ENCODE measurements at places on chromosomes 11 and 22.

GRCh38 chr11:120126620-120127019, 11.3 kb downstream of the TRIM29 start:
- no peak for DNase-seq

GRCh38 chr22:45881524-45881875, 95.5 kb downstream of the WNT7B start:
- no peak for DNase-seq

DNA sequence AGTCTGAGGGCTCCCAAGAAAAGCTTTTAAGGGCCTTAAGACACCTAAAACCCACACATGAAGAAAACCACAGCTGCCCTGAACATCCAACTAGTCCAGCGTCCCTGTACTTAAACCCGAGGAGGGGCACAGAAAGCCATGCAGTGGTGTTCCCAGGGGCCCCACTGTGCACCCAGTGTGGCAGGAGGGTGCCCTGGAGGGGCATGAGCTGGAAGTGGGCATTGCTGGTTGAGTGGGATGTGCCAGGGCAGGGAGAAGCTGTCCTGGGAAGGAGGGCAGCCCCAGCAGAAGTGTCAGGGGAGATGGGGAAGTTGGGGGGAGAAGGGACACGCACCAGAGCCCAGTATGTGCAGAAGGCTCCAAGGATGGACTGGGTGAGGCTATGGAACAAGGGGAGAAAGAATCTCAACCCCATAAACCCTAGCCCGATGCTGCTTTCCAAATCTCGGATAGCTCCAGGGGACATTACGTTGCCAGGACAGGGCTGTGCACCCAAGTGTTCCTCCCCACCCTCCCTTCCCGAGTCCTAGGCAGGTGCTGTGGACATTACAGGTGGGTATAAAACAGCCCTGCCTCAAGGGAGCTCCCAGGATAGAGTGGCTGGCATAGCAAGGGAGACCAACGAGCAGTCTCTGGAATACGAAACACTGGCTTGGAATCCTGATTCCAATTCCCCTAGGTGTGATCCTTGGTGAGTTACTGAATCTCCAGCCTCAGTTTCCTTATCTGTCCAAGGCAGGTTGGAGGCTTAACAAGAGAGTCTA, 44.2 kb downstream of the SHANK2 start:
- DNase-seq = no peak

DNA sequence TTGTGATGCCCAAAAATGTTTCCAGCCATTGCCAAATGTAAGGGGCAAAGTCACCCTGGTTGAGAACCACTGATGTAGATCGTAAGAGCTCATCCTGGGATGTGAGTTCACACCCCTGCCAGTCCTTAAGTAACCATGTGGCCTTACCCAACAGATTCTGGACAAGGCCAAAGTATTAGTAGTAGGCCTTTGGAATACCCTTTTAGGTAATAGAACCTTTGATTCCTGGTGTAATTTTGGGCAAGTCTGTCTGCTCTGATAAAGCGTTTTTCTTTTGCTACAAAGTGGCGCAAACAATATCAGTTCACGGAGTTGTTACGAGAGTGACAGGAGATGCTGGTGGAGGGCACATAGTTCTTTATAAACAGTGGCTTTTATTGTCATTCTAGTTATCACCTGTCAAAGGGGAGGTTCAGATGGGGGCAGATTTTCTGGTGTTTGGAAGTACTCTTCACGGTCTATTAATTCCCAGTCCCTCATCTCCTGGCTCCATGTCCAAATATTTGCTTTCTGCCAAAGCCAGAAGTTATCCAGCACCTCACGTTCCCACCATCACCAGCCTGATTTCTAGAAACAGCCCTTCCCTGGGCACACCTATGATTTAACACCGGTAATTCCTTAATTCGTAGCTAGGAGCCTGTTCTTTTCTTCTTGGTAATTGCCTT, 73.8 kb upstream of the CRYBB3 start:
- no peak for DNase-seq

- peak; percentile 10 for DNase-seq
These were observed 120.8 kb upstream of the APOA1 start for GRCh38 chr11:116958246-116958645.
